ENCODE measurements at places on chromosomes 2 and 18.

- DNase-seq, result no peak
These were observed 999.8 kb upstream of the GYPC start for GRCh38 chr2:125656190-125656589.

GRCh38 chr2:38039121-38039910 is 36.6 kb downstream of the CYP1B1 start:
- no peak for DNase-seq

GRCh38 chr2:11227595-11227994 is 72.3 kb downstream of the SLC66A3 start:
- DNase-seq, result no peak

GRCh38 chr2:7880566-7880965 is 801.3 kb upstream of the ID2 start:
- DNase-seq, result no peak

DNA sequence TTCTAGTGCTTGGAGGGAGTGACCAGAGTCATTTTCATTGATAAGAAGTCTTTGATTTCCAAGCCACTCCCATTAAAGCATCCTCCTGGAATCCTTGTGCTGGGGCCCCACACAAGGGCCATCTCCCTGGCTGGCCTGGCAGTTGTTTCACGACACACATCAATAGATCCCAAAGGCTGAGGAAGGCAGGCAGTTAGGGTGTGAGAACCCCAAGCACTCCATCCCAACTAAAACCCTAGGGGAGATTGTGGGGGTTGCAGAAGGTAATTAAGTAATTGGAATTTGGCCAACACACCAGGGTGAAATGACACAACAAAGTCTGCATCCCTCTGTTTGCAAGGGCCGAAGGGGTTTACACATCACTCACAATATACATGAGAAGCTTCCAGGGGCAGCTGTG is 578.1 kb upstream of the SYT4 start:
- no peak for DNase-seq

GRCh38 chr2:182522405-182522896 is 95.6 kb upstream of the PDE1A start:
- no peak for DNase-seq

Data from AML-193 (cell line).